Activated CD8-positive, alpha-beta memory T cell treated with anti-CD3 and anti-CD28 coated beads, Interleukin-2, amount 50 U/mL, for 4 hours (primary cell): ENCODE measurements at places on chromosomes 12 and 14.

- DNase-seq = no peak
Observed at GRCh38 chr14:26056036-26056616, 541.7 kb downstream of the NOVA1 start.

DNA sequence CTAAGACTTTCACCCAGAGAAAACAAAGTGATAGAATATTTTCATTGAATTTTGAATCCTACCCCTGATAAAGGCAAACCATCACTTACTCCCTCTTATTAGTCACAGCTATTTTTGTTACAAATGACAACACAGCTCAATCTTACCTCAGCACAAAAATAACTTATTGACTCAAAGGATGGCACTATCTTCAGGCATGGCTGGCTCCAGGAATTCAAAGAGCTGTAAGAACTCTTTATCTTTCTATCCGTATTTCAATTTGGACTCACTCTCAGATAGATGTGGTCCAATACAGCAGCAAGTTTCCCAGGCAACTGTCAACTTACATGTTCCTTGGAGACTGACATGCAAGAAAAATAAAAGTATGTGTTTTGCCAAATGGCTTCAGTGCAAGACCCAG is 709.4 kb upstream of the MDGA2 start:
- DNase-seq = no peak

GRCh38 chr12:68469113-68469512 is 137.0 kb upstream of the MDM1 start:
- no peak for DNase-seq

DNA sequence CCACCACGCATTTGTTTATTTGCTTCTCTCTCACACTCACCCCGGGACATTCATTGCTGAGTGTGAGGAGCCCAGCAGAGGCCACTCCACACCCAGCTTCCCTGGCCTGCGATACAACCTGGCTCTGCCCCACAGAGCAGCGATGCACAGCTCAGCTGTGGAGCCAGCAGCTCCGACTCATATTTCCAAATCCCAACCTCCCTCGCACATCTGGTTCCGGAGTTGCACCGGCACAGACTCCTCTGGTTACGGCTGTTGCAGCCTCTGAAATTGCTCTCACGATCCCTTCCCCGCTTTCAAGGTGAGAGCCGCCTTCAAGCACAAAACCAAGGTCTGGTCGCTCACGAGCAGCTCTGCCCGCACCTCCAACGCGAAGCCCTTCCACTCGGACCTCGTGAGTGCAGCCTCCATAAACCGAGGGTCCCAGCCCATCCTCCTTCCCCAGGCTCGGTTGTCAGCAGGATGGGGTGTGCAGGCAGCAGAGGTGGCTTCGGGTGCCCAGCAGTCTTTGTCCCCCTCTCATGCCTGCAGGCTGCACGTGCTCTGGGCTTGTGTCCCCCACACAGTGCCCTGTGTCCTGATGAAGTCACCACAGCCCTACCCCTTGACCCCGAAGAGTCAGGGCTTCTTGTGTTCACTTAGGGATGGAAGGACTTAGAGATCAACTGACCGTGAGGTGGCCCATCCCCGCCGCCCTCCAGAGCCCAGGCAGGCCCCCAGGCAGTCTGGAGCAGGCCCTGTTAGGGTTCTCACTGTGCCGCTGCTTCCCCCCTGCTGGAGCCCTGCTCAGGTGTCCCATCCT is 184.3 kb downstream of the ADGRD1 start:
- no peak for DNase-seq
